H1 (cell line): ENCODE measurements at places on chromosomes 1 and 21. TPM values are rescaled to one million over a fixed set of nuclear protein-coding genes. Genes with fewer than 3 reads are reported as not detected.

Gene KCNE2
- total RNA-seq: 0.31 and 0.37 TPM in 2 replicates

Gene NUAK2
- 12.7 and 12.9 TPM in 2 replicates for total RNA-seq

Gene RLF
- 16.9 and 18.0 TPM in 2 replicates for total RNA-seq

DNA sequence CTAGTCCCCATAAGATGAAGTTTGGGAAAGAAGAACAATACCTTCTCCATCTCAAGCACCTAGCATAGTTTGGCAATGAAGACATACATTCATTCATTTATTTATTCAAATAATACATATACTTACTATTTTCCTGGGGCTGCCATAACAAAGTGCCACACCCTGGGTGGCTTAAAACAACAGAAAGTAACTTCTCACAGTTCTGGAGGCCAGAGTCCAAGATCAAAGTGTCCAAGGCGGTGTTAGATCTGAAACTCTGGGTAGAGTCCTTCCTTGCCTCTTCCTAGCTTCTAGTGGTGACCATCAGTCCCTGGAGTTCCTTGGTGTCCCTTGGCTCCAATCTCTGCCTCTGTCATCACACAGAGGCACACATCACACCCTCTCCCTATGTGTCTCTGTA is 112.1 kb upstream of the IGSF21 start:
- no peak for DNase-seq

GRCh38 chr1:7299994-7300393 is 471.1 kb upstream of the VAMP3 start:
- no peak for DNase-seq

GRCh38 chr1:119075614-119076013 is 64.8 kb downstream of the WARS2 start:
- DNase-seq: no peak

GRCh38 chr1:33348676-33349080 is 27.8 kb upstream of the A3GALT2 start:
- DNase-seq: no peak

DNA sequence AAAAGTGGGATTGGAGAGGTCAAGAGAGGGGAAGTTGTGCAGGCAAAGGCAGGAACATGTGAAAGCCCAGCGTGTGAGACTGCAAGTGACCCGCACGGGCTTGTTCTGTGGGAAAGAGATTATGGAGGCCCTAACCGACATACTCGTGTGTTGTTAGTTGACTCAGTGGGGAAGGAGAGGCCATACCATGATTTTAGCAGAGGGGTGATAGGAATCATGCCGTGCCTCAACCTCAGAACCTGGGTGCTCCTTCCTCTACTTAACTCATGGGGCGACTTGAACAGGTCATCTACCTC is 19.3 kb downstream of the PGLYRP3 start:
- no peak for DNase-seq

DNA sequence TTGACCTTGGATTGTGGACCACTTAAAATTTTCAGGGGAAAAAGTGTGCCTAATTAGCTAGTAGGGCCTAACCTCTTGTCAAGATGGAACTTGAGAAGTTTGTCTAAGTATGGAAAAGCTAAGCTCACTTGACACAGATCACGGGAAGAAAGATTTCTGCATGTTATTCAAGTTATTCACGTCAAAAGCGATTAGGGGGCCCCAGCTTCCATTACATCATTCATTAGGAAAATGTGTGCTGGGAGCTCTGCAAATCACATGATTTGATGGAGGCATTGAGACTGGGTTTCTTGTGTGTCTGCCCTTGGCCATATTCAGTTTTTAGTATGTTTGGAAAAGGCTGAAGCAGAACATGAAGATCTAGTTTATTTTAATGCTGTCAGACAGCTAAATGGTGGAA is 15.5 kb upstream of the POGZ start:
- DNase-seq: no peak

DNA sequence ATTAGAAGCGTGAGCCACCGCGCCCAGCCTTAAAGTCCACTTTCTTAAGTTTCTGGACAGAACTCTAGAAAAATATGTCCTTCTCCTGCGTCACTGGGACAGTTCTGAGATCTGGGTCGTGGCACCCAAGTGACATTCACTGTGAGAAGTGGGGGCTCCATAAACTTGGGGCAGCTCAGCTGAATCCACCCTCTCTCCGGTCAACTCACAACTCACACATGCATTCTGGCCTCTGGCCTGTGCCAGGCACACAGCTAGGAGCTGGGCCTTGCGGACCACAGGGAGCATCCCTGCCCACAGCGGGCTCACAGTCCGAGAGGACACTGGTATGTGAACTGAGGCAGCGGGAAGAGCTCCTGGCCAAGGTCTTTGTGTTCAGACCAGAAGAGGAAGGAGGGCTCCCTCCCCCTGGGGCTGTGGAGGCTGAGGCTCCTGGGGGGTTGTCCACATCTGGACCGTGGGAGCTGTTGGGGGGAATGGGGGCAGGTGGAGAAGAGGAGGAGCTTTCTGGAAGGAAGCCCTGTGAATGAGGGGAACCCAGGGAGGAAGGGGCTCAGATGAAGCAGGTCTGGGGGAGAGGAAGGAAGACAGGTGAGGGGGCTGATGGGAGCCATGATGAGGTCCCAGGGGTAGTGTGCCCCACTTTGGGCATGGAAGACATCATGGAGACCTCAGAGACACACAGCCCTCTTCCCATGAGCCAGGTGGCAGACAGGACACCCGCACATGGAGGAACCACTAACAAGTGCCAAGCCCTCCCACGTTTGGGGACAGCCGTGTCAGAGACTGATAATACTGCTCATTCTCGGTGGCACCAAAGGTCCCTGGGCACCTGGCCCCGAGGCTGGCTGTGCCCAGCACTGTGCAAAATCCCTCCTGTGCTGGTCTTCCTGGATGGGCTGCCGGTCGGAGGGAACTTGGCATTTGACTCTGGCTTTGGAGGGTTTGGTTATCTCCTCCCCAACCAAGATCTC is 191.0 kb upstream of the VAMP3 start:
- DNase-seq: no peak

DNA sequence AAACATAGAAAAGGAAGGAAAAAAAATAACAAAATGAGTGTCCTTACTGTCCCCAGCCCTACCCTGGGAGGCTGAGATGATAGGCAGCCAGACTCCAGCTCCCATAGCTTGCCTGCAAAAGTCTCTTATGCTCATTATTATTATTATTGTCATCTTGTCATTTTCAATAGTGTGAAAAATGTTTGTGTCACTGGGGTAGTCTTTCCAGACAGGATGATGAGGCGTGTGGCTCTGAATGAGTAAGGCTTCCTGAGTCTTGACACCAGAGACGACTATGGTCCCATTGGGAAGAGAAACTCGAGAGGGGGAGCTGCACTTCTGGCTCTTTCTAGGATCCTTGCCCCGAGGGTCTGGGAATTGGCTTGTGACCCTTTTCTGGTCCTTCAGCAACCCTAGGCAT is 1.1 kb upstream of the CYB561D1 start:
- DNase-seq: no peak

- DNase-seq: no peak
These were observed 9.2 kb upstream of the PLA2G4A start for GRCh38 chr1:186819563-186819962.

DNA sequence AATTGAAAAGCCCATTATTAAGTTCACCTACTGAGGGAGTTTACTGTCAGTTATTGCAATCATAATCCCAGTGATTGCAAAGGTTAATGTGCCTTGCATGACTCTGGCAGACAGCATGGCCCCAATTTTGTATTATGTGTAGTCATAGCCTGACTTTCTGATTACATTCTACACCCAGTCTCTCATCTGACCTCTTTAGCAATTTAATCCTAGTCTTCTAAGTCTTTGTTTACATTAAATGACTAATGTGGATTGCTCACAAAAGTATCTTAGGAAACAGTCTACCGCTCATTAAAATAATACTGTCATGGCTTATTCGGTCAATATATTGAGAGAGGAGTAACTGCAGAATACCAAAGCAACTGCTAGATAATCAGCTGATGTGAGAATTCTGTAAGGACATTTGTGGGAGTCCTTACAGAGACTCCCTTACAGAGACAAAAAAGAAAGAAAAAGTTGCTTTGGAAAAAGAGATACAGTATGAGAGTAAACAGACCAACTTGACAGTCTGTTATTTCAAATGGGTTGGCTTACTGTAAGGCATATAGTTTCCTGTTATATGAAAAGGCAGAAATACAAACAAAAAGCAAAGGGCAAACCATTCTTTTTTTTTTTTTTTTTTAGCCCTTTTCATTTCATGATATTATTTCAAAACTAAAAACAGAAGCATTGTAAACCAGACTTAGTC is 42.8 kb downstream of the SMG7 start:
- DNase-seq: no peak

GRCh38 chr1:157202331-157202730 is 64.1 kb upstream of the ETV3 start:
- no peak for DNase-seq

DNA sequence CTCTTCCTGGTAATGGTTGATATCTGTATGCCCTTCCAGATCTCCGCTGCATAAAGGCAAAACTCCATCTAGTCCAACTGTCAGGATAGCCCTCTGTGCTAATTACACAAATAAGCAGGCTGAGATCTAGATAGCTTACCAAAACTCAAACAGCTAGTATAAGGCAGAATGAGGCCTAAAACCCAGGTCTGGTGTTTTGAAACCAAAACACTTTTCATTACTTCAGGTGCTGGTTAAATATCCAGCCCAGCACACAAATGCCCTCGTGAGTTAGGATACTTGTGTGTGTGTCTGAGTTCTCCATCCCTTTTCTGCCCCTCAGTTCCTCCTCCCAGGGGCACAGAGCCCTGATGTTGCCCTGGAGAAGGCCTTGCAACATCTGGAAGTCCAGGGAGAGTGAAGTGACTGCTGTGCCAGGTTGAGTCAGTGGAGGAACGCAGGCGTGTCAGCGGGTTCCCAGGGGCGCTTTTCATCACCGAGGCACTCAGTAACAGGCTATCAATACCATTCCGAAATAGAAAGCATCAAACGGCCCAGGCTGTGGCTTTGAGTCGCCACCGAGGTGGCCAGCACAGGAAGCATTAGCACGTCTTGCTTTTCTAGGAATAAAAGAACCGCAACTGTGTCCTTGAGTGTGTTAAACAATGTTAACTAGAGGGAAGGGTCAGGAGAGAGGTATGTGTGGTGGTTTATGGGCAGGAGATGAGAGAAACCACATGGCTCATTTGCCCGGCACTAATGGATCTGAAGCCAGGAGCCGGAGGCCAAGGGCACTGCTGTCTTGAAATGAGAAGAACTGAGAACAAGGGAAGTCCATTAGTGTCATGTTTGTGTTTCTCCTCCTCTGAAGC is 90.7 kb upstream of the WLS start:
- DNase-seq: no peak

DNA sequence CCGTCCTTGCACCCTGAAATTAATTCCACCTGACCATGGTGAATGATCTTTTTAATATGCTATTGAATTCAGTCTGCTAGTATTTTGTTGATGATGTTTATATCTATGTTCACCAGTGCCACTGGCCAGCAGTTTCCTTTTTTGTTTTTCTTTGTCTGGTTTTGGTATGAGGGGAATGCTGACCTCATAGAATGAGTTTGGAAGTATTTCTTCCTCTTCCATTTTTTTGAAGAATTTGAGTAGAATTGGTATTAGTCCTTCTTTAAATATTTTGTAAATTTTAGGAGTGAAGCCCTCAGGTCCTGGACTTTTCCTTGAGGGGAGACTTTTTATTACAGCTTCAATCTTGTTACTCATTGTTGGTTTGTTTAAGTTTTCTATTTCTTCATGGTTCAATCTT is 231.6 kb downstream of the MRPL39 start:
- DNase-seq: no peak

DNA sequence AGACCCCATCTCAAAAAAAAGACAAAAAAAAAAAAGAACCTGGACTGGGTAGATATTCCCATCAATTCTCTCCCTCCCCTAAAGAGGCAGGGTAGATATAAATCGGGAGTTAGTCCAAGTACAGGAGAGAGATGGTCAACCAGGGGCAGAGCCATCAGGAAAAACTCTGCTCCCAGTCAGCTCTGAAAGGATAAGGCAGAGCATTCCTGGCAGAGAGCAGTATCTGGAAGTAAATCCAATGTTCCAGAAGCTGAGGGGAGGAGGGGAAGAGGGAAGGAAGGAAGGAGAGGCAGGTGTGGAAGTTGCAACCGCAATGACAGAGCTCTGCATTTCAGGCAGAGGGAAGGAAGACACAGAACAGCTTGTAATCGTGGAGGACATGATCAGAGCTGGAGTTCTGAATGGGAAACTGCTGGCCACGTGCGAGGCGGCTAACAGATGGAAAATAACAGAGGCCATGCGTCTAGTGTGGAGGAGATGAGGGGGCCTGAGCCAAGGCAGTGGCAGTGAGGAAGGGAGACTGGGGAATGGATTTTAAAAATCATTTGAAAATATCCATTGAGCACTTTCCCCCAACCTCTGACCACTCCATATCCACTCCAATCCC is 15.3 kb upstream of the VWA5B1 start:
- no peak for DNase-seq

DNA sequence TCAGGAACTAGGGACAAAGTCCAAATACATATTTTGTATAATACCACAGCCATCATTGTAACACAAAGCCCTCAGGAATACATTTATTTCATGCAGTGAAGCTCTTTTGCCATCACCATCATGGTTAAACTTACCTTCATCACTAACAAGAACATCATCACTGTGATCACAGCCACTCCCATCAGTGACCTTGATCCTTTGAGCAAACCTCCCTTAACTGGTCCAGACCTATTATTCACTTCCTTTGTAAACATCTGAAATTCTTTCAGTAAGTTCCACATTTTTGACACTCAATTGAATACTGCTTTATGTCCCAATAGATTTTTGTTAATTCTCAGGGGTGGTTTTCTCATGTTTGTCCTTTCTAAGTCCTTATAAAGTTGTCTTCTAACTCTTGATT is 16.2 kb upstream of the KPRP start:
- no peak for DNase-seq

GRCh38 chr21:18252680-18253079 is 8.0 kb downstream of the CHODL start:
- no peak for DNase-seq

GRCh38 chr1:7006996-7007871 is 222.0 kb downstream of the CAMTA1 start:
- no peak for DNase-seq

DNA sequence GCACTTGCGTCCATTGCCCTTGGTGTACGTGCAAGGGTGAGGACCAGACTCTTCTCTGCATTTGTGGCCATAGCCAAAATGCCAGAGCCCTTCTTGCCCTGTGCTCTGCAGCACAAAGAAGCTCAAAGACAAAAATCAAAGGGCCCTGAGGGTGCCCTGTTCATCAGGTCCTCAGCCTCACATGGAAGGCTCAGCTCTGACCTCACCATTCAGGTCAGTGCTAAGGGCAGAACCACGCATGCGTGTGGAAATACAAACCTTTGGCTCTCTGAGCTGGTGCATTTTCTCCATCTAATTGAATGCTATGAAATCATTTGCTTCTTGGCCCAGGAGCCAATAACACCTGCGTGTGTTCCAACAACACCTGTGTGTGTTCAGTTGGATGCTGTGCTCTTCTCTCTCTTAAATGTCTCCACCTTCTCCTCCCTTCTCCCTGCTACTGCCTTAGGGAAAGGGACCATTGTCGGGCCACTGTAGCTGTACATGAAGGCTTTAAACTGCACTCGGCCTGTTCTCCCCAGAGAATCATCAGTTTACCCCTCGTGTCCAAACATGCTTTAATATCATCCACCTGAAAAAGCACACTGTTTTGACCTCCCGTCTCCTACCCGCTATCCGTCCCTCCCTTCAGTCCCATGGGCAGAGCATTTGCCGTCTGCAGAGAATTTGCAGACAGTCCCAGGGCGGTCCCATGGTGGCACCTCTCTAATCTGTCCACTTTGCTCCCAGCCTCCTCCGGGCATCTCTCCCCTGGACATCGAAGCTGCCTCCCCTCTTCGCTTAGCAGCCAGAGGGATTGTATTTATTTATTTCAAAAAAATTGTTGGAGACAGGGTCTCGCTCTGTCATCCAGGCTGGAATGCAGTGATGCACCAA is 60.6 kb downstream of the EVA1C start:
- no peak for DNase-seq

GRCh38 chr1:208093754-208094719 is 150.1 kb downstream of the PLXNA2 start:
- peak; percentile 39 for DNase-seq
